ENCODE measurements at places on chromosomes 12 and 14.

DNA sequence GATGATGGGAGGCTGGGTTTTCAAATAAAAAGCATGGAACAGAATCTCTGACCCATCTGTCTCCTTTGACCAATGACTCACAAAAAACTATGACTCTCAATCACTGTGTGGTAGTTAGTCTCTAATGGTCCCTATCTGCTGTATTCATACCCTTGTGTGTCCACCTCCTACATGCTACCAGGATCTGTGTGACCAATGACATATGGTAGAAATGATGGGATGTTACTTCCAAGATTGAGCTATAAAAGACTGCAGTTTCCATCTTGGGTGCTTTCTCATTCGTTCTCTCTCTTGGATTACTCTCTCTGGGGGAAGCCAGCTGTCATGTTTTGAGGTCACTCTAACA lies 144.7 kb upstream of the BTG1 start:
- DNase-seq, result no peak

DNA sequence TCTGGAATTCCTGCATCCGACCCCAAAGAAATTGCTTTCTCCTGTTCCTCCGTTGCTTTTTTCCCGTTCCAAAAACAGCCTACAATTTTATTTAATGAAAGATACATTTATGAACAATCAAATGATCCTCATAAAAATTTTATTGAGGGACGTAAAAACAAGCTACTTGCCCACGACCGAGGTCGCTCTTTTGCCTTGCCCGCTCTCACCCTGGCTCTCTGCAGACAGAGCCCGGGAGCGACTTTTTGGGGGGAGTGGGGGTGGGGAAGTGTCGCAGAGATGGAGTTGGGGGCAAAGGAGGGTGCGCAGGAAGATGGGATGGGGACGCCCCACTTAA lies 1.1 kb upstream of the HOXC9 start:
- no peak for DNase-seq

GRCh38 chr12:113891167-113891692 lies 74.9 kb downstream of the RBM19 start:
- no peak for DNase-seq

DNA sequence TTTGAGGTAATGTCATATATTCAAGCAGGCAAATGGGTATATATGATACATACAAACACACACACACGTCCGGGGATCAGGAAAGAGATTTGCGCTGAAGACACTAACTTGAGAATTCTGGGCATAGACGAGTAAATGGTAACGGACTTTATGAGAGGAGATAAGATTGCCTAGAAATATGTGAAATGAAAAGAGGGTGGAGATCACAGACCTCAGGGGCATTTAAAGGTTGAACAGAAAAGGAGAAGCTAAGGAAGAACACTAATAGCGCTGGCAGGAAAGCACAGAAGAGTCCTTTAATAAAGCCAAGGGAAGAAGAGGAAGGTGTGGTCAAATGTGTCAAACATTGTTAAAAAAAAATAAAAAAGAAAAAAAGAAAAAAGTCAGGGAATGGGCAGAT lies 13.1 kb downstream of the CRY1 start:
- no peak for DNase-seq

DNA sequence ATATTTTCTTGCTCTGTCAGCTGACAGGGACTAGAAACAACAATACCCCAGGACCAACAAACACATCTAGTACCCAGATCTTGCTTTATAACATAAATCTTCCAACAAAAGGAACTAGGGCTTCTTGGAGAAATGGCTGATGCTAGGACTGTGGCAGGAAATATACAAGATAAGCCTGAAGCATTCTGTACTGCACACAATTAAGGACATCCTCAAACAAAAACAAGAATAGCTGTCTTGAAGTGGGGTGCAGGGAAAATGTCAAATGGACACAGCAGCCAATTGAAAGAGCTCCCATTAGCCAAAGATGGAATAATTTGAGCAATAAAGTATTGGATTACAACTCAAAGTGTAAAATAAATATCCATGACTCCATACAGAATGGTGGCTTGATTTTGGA lies 50.0 kb downstream of the LGMN start:
- no peak for DNase-seq

GRCh38 chr14:100683578-100683977 lies 43.1 kb upstream of the DLK1 start:
- DNase-seq, result no peak

GRCh38 chr12:68976395-68976841 lies 43.4 kb upstream of the CPM start:
- DNase-seq, result no peak

DNA sequence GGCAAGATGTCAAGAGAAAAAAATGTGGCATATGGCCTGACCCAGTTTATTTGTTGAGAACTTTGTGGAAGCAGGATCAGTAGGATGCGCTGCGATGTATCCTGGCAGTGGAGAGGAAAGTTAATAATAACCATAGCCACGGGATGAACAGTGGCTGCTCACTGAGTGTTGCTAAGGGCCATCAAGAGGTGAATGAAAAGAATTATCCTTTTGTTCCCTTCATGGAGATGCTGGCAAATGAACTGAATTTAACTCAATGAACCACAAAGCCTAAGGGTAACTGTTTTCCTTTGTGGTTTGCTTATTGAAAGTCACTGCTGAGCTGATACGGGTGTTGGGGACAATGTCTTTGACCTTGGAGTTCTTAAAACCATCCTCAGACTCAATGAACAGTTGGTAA lies 476.5 kb downstream of the APAF1 start:
- no peak for DNase-seq

GRCh38 chr14:96893966-96894622 lies 96.9 kb downstream of the VRK1 start:
- no peak for DNase-seq

DNA sequence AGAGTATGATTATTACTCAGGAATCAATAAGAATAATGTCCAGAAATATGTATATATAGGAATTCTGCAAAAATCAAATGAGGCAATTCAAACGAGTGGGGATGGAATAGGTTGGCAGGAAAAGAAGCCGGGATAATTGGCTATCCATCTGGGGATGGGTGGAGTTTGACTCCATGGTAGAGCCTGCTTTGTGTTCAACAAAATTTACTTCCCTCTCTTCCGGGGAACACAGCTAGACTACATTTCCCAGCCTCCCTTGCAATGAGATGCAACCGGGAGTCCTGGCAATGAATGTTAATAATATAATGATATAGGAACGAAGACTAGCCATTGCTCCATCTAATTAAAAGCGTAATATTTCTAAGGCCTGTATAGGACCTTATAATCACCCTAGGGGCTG lies 146.6 kb downstream of the EFCAB11 start:
- DNase-seq, result no peak

DNA sequence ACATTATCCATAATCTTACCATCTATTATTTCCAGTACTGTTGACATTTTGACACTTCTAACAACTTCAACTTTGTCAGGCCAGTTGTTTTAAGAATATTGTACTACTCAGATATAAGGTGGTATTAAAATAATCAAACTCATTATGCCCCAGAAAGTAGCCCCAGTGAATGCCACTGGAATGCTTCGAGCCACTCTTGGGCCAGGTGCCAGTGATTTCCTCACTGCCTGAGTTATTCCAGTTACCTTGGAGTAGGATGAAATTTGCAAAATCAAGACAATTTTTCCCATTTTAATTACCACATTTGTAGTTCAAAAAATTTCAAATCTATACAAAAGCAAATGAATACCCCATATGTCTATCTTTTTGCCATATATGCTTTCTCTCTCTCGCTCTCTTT lies 9.2 kb downstream of the CIPC start:
- no peak for DNase-seq

DNA sequence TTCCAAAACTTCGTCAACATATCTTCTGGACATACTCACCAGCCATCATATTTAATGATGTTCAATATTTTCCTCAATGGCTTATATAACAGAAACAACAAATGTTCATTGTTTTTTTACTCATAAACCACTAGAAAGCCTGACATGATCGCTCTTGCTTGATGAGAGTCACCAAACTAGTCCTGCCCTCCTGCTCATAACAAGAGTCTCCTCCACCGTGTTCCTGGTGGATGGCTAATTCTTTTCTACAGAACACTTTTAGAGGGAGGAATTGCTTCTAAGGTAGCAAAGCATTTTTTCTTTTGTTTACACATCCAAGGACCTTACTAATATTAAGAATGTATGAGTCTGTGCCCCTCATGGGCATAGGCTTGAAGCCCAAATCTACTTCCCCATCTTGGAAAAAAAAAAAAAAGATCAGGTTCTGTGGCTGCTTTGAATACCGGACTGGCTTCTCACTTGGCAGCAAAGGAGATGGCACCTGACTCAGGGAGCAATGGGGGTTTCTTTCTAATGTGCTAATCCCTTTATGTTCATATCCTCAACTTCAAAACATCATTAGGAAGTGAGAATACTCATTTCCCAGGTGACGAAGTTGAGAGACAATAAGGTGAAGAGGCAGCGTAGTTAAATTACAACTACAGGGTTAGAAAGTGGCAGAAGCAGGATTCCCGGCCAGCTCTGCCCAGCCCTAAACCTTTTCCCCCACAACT lies 188.8 kb downstream of the EPS8 start:
- DNase-seq, result no peak

- DNase-seq, result peak; percentile 61
Observed at GRCh38 chr12:52873832-52874572, 25.2 kb upstream of the KRT78 start.

GRCh38 chr14:91477388-91477787 lies 32.7 kb downstream of the PPP4R3A start:
- no peak for DNase-seq

- DNase-seq, result no peak
Observed at GRCh38 chr14:81406863-81407262, 6.7 kb upstream of the STON2 start.

DNA sequence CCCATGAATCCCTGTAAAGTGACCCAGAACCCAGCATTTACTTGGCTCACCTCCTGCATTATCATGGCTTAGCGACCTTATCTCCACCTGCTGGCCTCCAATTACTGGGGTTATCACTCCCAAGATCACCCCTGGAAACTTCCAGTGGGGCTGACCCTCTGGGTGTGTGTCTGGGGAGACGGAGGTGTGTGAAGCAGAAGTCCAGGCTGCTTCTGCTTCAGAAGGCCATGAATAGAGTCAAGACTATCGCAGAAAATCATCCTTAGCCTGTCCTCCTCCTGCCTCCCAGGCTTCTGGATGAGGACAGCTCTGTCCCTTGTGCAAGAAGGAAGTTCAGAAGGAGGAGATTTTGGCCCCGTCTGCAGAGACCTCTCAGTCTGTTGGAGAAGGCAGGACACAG lies 408 bp upstream of the KRT72 start:
- no peak for DNase-seq

All from activated naive CD4-positive, alpha-beta T cell treated with Interleukin-2 at 50 U/mL for 16 hours (primary cell).